Activated T-helper 2 cell treated with anti-CD3 and anti-CD28 coated beads, Interferon-gamma antibody, Interleukin-2, Interleukin-4, amounts not matched to agents 10 μg/mL and 5 μg/mL and 100 μg/mL, durations not matched to agents 14 hours and 24 hours and 36 hours (primary cell): ENCODE measurements at places on chromosomes 11 and 22. TPM values are rescaled to one million over a fixed set of nuclear protein-coding genes. Genes with fewer than 3 reads are reported as not detected.

DNA sequence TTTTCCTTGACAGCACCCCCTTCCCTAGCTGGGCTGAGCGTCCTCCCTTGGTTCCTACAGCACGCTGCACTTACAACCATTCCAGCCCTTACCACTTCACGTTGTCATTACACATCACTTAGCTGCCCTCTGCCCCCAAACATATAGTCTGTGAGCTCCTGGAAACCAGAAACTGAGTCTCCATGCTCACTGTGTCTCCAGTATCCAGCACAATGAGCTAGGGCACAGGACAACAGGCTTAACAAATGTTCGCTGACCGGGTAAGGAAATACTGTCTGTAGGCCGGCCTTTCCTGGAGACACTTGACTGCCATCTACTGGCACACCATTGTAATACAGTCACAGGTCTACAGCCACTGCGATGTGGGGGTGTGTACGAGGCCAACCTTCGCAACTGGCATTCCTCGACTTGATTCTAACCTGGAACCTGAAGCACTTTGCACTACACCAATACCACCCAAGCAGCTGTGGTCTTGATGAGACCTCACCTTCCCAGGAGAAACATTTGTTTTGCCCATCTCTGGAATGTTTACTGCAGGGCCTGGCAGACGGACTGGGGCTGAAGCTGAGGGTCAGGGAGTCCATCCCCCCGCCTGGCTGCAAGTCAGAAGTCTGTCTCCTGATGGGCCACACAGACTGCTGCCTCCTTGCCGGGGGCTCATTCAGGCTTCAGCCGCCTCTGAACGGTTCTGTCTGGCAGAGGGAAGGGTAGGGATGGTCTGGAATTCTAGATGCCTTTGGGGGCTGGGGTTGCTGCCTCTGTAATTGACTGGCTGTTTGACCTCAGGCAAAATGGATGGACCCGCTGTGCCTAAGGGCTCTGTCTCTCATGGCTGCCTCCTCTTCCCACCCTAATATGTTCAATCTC, 72.0 kb downstream of the SYN3 start:
- no peak overlapping the region for H3K4me3 ChIP-seq
- H3K27ac ChIP-seq = no peak overlapping the region
- no peaks in the 10 kb centered on the region for H3K36me3 ChIP-seq
- no peaks in the 10 kb centered on the region for H3K4me1 ChIP-seq

GRCh38 chr22:27650572-27650971, 151.0 kb downstream of the MN1 start:
- H3K27ac ChIP-seq = no peak overlapping the region
- DNase-seq = no peak
- H3K4me3 ChIP-seq = no peak overlapping the region
- no peaks in the 10 kb centered on the region for H3K27me3 ChIP-seq

- H3K4me3 ChIP-seq = no peak overlapping the region
- peaks cover 3% of the 10 kb centered on the region for H3K4me1 ChIP-seq
Measured at GRCh38 chr11:125173556-125173955, 9.0 kb downstream of the PKNOX2 start.

- peak; percentile 90 for DNase-seq
- H3K27ac ChIP-seq = peak overlapping the region; percentile 98
- H3K4me3 ChIP-seq = peak overlapping the region; percentile 71
Measured at GRCh38 chr11:67277231-67277961, 11.1 kb downstream of the GRK2 start.

DNA sequence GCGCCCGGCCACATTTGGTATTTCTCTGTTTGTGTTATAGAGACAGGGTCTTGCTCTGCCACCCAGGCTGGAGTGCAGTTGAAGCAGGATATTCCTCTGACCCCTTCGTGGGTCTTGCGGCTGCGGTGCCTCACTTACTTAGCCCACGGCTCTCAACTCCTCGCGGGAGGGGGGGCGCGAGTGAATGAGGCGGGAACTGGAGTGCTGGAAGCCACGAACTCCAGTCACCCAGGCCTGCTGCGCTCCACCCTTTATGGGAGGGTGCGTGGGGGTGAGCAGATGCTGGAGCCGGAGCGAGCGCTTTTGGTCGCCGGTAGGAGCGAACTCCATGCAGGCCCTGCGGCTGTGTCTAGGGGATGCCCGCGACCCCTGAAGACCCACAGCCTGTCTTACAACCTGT, 1.8 kb downstream of the C11orf54 start:
- peaks cover 24% of the 10 kb centered on the region for H3K4me1 ChIP-seq
- H3K27me3 ChIP-seq = no peaks in the 10 kb centered on the region
- peak overlapping the region; percentile 99 for H3K4me3 ChIP-seq
- DNase-seq = no peak
- H3K36me3 ChIP-seq = peaks cover 42% of the 10 kb centered on the region

GRCh38 chr11:37468344-37468743, 870.3 kb upstream of the RAG2 start:
- H3K4me1 ChIP-seq = no peaks in the 10 kb centered on the region
- H3K27me3 ChIP-seq = no peaks in the 10 kb centered on the region
- DNase-seq = no peak
- no peaks in the 10 kb centered on the region for H3K36me3 ChIP-seq
- H3K4me3 ChIP-seq = no peak overlapping the region
- H3K27ac ChIP-seq = no peak overlapping the region

DNA sequence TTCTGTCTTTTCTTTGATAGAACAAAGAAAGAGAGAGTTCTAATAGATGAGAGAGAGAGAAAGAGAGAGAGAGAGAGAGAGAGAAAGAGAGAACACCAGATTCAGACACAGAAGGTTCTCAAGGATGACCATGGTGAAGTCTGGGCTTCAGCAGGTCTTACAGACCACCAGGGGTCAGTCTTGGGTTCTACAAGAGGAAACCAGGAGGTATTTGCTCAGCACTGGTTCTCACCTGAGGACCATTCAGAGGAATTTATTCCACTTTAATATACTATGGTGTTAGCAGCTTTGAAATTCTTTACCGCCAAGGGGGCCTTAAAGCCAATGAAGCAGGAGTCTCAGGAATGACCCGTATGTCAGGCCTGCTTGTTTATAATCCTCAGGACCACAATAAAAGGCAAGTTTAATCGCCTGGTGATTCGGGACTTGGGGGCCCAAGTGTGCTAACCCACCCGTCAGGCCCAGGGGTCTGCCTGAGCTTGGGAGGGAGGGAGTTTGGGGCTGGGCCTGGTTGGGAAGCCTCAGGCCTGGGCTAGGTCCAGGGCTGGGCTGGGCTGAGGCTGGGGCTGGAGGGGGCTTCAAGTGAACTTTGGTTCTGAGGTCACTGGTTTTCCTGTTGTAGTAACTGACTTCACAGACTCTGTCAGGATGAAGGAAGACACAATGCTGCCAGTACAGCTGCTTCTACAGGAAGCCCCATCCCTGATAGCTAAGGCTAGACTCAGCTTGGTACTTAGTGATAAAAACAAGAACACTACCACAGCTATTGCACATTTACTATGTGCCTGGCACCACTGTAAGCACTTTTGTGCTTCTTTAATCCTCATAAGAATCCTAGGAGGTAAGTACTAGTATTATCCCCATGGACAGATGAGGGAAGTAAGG, 179.2 kb upstream of the ZBED5 start:
- peaks cover 6% of the 10 kb centered on the region for H3K27me3 ChIP-seq
- no peak overlapping the region for H3K27ac ChIP-seq
- H3K4me3 ChIP-seq = no peak overlapping the region

- peaks cover 50% of the 10 kb centered on the region for H3K36me3 ChIP-seq
- DNase-seq = peak; percentile 46
- peaks cover 3% of the 10 kb centered on the region for H3K4me1 ChIP-seq
- H3K27ac ChIP-seq = no peak overlapping the region
- H3K27me3 ChIP-seq = no peaks in the 10 kb centered on the region
- no peak overlapping the region for H3K4me3 ChIP-seq
Measured at GRCh38 chr22:41526830-41527799, 17.2 kb downstream of the POLR3H start.

DNA sequence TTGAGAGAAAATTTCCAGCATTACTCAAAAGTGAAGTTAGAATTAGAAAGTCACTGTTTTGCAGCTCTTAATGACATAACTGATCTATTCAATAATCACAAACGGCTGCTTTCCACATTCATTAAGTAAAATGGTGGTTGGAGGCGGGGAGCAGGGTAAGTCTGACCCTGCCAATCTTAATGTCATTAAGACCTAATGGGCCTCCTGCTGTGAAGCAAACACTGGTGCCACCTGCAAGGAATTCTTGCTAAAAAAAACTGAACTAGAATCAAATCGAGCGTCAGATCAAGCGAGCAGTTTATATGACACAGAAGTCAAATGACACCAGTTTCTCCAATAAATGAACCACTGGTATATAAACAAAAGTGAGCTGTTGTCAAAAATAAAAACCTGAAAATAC, 351.5 kb downstream of the BRD1 start:
- H3K4me3 ChIP-seq = no peak overlapping the region
- DNase-seq = no peak
- H3K27ac ChIP-seq = no peak overlapping the region

- no peak overlapping the region for H3K4me3 ChIP-seq
- no peak overlapping the region for H3K27ac ChIP-seq
- H3K27me3 ChIP-seq = no peaks in the 10 kb centered on the region
- DNase-seq = no peak
- H3K36me3 ChIP-seq = no peaks in the 10 kb centered on the region
Measured at GRCh38 chr11:74444173-74444826, 23.0 kb downstream of the KCNE3 start.

- no peaks in the 10 kb centered on the region for H3K27me3 ChIP-seq
- no peak overlapping the region for H3K27ac ChIP-seq
- H3K36me3 ChIP-seq = no peaks in the 10 kb centered on the region
- peaks cover 23% of the 10 kb centered on the region for H3K4me1 ChIP-seq
- no peak for DNase-seq
Measured at GRCh38 chr11:129852125-129852740, 36.6 kb downstream of the TMEM45B start.

DNA sequence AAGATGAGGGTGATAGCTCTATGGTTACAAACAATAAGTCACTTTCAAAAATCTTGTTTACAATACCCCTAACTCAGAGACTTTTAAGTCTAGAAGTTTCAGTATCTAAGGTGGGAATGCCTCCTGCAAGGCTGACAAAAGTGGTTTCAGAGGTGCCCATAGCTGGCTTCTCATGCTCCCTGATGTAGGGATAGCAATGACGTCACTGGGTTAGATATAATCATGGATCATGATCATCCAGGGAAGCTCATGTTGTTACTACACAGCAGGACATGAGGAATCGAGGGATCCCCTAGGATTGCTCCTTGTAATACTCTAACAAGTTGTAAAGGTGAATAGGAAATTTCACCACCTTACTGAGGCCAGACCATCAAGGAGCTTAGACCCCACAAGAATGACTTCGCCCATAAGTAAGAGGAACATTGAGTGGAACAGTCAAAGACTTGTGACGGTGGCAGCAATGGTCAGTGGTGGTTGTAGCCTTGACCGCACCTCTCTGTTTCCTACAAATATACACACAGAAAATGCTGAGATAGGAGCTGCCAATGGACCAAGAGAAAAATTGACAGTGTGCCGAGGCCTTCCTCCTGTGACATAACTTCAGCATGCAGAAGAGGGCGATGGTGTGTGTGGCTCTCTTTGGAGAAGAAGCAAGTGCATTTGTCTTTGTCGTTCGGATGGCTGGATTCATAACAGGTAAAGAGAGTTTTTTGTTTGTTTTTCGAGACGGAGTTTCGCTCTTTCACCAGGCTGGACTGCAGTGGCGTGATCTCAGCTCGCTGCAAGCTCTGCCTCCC, 15.6 kb downstream of the APOL4 start:
- no peaks in the 10 kb centered on the region for H3K36me3 ChIP-seq
- H3K4me1 ChIP-seq = no peaks in the 10 kb centered on the region
- peaks cover 2% of the 10 kb centered on the region for H3K27me3 ChIP-seq
- no peak for DNase-seq

DNA sequence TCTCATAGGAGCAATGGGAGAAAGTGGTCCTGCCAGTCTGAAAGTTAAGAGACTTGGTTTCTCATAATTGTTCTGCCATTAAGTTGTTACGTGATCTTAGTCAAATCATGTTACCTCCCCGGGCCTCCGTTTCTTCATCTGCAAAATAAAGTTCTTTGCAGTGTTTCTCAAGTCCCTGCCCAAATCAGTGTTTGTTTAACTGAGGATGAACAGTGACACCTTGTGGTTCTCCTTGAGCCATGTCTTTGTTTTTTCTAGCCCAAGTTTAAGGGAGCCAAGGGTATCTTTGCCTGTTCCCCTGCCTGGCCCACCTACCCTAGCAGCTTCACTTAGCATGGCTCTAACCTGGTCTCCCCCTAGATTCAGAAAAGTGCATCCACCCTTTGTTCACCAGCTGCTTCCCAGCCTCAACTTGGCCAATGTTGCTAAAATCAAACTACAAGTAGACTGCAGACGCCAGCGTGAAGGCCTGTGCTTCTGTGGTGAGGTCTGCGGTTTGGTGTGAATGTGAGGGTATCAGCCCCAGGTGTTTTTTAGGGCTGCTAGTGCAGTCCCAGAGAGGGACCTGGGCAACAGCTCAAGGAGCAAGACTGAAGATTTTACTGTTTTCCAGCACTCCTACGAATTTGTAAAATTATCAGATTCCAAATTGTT, 35.5 kb downstream of the FZD4 start:
- H3K4me3 ChIP-seq = no peak overlapping the region
- no peaks in the 10 kb centered on the region for H3K4me1 ChIP-seq
- H3K27me3 ChIP-seq = peaks cover 10% of the 10 kb centered on the region
- H3K27ac ChIP-seq = no peak overlapping the region
- no peak for DNase-seq

DNA sequence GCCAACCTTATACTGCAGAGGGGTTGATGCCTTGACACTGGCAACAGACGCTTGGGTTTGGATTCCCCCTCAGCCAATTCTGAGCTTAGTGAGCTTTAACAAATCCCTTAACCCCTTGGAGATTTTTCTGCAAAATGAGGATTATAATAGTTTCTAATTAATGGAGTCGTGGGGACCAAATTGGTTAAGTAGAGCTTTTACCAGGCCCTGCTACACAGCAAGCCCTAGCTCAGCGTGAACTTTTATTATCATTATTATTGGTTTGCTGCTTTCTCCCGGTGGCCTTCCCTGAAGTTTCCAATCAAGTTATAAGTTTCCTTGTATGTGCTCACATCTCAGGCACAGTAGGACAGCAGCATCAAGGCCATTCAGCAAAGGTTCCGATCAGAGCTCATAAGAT, 156.6 kb upstream of the GUCY1A2 start:
- no peak for DNase-seq
- H3K4me1 ChIP-seq = no peaks in the 10 kb centered on the region
- H3K27me3 ChIP-seq = no peaks in the 10 kb centered on the region
- H3K27ac ChIP-seq = no peak overlapping the region

Gene SBF1
- 102 and 106 TPM in 2 replicates for total RNA-seq

Gene CRKL
- 79.2 and 80.1 TPM in 2 replicates for total RNA-seq

Gene PATE4
- total RNA-seq = not detected in 2 replicates

Gene IL17REL
- not detected in 2 replicates for total RNA-seq

Gene SCGB2A2
- total RNA-seq = not detected in 2 replicates

Gene OR52H1
- 0.30 TPM in 1 of 2 replicates, not detected in the other for total RNA-seq

Gene RBM14
- total RNA-seq = 188 and 197 TPM in 2 replicates

Gene DEPDC7
- total RNA-seq = 0.57 and 0.82 TPM in 2 replicates

Gene CNIH2
- 0.91 and 1.5 TPM in 2 replicates for total RNA-seq

Gene TOP3B
- 40.9 and 46.7 TPM in 2 replicates for total RNA-seq

Gene KMT5B
- 31.5 and 34.0 TPM in 2 replicates for total RNA-seq

Gene TMEM86A
- 0.11 and 0.55 TPM in 2 replicates for total RNA-seq

Gene UCP3
- total RNA-seq = 2.0 and 2.6 TPM in 2 replicates

Gene PGR
- total RNA-seq = not detected in 2 replicates

Gene FAM227A
- total RNA-seq = 0.05 and 0.28 TPM in 2 replicates
